ENCODE measurements at places on chromosomes 4 and X.

- no peak for DNase-seq
Observed at GRCh38 chrX:123454712-123455431, 270.8 kb downstream of the GRIA3 start.

- no peak for DNase-seq
Observed at GRCh38 chr4:788636-789297, 37.2 kb downstream of the CPLX1 start.

DNA sequence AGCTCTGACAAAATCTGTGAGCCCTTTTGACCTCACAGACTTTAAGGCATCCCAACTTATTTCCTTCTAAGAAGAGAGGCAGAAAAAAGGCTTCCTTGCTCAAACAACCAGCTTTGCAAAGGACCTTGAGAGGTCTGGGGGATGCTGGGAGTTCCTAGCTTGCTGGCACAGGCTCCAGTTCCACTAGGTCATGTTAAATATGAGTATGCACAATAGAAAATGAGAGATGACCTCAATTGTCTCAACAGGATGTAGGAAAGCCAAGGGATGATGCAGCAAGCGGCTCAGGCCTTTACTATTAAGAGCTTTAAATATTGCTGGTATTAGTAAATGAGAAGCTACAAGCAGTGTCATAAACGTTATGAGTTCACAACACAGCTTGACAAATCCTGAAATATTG, 13.3 kb upstream of the ZNF827 start:
- no peak for DNase-seq

GRCh38 chr4:11416071-11416766, 12.5 kb downstream of the HS3ST1 start:
- no peak for DNase-seq

GRCh38 chrX:98357146-98357545, 1473.4 kb downstream of the RPA4 start:
- DNase-seq: no peak

GRCh38 chr4:98605216-98605615, 53.2 kb downstream of the TSPAN5 start:
- no peak for DNase-seq

DNA sequence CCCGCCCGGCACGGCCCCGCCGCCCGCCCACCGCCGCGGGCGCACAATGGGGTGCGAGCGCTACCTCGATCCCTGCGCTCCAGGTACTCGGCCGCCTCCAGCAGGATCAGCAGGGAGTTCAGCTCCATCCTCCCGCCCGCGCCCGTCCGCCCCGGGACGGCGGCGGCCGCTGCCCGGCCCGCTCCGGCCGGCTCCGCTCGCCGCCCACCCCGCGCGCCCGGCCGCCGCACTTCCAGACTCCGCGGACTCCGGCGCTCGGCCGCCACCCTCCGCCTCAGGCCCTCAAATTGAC, at the start of gene MXD4:
MXD4 (minus strand) TSS at position 257 of the 292 bp plus-strand sequence; CDS start at position 128, 129 bp downstream.
- DNase-seq: no peak

DNA sequence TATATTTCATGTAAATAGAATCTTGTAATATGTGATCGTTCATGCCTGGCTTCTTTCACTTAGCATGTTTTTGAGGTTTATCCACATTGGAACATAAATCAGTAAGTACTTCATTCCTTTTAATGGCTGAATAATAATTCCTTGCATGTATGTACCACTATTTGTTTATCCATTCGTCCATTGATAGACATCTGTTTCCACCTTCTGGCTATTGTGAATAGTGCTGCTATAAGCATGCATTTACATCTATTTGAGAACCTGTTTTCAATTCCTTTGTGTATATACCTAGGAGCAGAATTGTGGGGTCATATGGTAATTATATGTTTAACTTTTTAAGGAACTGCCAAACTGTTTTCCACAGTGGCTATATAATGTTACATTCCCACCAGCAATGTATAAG, 356.7 kb upstream of the DIPK2B start:
- DNase-seq: no peak

DNA sequence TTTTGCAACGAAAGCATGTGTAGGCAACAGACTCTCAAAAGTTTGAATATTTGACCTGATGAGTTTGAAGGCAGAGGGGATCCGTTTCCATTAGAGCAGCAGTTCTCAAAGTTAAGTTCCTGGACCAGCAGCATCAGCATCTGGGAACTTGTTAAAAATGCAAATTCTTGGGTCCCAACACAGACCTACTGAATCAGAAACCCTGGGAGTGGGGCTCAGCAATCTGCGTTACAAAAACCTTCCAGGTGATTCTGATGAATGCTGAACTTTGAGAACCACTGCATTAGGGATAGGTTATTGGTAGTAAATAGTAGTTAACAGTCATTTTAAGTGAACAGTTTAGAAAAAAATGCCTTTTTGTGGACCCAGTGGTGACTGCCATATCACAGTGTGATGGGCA, 98.8 kb downstream of the PDE5A start:
- DNase-seq: no peak

GRCh38 chrX:113274791-113275190, 434.2 kb upstream of the AMOT start:
- DNase-seq: no peak

DNA sequence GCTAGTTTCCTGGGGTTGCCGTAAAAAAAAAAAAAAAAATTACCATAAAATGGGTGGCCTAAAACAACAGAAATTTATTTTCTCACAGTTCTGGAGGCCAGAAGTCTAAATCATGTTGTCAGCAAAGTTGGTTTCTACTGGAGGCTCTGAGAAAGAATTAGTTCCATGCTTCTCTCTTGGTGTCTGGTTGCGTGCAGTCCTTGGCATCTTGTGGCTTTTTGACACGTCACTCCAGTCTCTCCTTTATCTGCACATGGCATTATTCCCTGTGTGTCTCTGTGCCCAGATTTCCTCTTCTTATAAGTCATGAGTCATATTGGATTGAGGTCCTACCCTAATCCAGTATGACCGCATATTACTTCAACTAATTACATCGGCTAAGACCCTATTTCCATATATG, 38.7 kb downstream of the SPATA4 start:
- DNase-seq: no peak

DNA sequence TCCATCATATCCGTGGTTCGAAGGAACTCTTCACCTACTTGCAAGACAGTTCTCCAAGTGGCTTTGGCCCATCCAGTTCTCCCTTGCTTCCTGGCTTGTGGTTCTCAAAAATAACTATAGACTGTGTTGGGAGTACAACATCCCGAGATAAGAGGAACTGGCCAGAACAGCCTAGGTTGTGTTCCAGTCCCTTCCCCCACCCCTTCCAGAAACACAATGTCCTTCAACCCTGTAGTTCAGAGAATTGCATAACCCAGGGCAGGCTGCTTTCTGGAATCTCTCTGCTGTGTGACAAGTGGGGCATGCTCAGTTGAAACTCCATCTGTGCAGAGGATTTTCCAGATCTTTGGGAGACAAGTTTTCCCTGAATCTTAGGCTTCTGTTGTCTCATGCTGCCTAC, 206.5 kb downstream of the PCDH10 start:
- DNase-seq: no peak

- no peak for DNase-seq
Observed at GRCh38 chr4:144501231-144501780, 144.7 kb upstream of the HHIP start.

- DNase-seq: no peak
Observed at GRCh38 chr4:37219242-37219641, 25.3 kb upstream of the NWD2 start.

DNA sequence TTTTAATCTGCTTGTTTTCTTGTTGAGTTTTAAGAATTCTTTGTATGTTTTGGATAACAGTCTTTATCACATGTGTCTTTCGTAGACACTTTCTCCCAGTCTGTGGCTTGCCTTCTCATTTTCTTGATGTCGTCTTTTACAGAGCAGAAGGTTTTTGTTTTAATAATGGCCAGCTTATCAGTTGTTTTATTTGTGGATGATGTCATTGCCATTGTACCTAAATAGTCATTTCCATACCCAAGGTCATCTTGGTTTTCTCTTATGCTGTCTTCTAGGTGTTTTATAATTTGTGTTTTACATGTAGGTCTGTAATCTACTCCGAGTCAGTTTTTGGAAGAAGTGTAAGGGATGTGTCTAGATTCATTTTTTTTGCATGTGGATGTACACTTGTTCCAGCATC, 159.6 kb upstream of the NUDT6 start:
- no peak for DNase-seq

GRCh38 chr4:167492007-167492406, 257.7 kb upstream of the SPOCK3 start:
- DNase-seq: no peak

DNA sequence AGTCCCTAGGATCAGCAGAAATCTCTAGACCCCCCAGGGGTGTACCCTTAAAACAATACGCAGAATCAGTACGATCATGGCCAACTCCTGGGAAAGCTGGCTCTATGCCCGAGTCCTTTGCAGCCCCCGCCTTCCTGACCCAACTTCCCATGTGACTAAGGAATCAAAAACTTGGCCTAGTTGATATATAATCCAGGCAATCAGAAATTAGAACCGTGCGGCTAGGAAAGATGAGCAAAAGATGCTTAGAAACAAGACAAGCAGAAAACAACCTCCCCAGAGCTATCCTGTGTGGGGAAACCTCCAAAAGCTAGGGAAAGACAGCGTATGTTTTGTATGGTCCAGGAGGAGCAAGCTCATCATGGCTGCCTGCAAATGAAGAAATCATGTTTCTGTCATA, 110.0 kb downstream of the PPARGC1A start:
- no peak for DNase-seq

DNA sequence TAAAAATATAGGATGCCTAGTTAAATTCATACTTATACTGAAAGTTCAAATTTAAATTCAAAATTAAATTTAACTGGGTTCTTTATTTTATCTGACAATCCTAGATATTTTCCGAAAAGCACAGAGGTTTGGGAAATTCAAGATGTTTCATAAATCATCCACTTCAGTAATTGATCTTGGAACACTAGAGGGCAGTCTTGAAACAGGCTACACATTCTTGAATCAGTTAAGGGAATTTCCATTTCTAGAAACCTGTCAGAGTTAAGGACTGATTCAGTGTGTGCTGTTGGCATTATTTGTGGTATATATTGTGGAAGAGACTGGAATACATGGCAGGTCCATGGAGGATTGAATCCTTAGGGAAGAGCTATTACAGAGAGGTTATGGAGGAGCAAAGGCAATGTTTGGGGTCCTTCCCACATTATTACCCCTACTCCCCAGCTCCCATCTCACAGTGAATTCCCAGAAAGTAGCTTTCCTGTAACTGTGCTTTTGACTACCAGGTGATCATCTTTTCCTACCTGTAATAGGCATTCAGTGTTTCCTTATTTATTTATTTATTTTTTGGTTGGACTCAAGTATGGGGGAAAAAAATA, 92.9 kb downstream of the EGF start:
- no peak for DNase-seq

DNA sequence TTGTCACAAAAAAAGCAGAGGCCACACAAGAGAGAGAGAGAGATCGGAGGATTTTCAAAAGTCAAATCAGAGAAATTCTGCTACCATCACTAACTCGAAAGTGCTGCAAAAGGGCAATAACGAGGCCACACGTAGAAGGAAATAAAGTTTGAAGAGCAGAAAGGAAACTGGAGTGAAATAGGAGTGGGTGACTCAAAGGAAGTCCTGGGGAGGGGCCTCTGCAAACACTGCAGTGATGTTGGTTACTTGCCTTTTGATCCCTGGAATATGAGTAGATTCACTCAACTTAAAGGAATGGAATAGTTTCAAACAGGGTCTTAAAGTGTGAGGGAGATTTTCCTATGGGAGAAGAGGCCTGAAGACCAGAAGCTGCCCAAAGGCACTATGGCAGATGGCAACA, 663.4 kb upstream of the LCORL start:
- DNase-seq: no peak

- DNase-seq: no peak
Observed at GRCh38 chr4:19038231-19038630, 1016.7 kb upstream of the LCORL start.

DNA sequence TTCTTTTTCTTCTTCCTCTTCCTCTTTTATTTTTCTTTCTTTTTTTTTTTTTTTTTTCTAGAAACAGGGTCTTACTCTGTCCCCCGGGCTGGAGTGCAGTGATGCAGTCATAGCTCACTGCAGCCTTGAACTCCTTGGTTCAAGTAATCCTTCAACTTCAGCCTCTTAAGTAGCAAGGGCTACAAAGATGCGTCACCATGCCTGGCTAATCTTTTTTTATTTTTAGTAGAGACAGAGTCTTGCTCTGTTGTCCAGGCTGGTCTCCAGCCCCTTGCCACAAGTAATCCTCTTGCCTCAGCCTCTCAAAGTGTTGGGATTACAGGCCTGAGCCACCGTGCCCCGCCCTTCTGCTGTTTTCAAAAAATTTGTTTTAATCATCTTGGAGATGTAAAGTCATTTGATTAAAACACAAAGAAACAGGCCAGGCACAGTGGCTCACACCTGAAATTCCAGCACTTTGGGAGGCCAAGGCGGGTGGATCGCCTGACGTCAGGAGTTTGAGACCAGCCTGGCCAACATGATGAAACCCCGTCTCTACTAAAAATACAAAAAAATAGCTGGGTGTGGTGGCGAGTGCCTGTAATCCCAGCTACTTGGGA, 28.1 kb downstream of the SYNPO2 start:
- no peak for DNase-seq

- no peak for DNase-seq
Observed at GRCh38 chr4:189001283-189001970, 862.2 kb downstream of the TRIML1 start.

- DNase-seq: no peak
Observed at GRCh38 chr4:86757468-86757867, 91.7 kb downstream of the SLC10A6 start.

GRCh38 chr4:11428899-11429698, 405 bp upstream of the HS3ST1 start:
- peak; percentile 2 for DNase-seq

GRCh38 chr4:110487873-110488272, 11.9 kb downstream of the ENPEP start:
- DNase-seq: no peak

GRCh38 chr4:32962100-32962499, 2241.9 kb downstream of the PCDH7 start:
- no peak for DNase-seq

DNA sequence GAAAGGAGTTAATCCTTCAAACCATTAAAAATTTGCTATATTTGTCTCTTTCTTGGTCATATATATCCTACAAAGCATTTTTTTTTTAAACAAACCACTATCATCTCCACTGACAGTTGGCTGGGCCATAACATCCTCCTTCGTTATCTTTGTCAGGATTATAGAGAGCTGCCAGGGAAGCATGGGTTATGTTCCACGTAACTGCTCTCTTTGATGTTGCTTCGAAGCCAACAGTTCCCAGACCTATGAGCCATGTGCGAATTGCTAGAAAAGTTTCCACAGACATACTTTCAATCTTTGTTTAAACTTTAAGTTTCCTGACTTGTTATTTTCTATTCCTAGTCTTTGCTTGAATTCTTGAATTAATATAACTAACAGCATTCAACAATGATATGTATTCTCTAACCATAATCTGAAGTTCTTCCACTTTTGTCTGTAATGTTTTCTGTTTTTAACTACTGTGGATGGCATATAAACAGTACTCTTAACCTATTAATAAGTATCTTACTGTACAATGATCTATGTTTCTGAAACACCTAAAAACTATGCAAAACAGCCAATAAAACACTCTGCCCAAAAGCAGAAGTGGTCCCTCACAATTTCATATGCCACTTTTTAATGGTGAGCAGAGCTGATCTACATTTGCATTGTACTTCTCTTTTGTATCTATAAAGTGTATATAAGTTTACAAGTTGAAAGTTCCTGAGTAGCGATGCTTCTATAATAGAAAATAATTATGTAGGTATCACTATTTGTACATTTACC, 37.9 kb downstream of the EREG start:
- DNase-seq: no peak

- no peak for DNase-seq
Observed at GRCh38 chr4:71189471-71189870, 149.3 kb upstream of the SLC4A4 start.

- DNase-seq: no peak
Observed at GRCh38 chrX:22300130-22300529, 27.4 kb downstream of the CBLL2 start.

GRCh38 chrX:63739885-63740284, 45.1 kb downstream of the ARHGEF9 start:
- no peak for DNase-seq
